ENCODE measurements at places on chromosomes 2 and 18. TPM values are rescaled to one million over a fixed set of nuclear protein-coding genes. Genes with fewer than 3 reads are reported as not detected.

DNA sequence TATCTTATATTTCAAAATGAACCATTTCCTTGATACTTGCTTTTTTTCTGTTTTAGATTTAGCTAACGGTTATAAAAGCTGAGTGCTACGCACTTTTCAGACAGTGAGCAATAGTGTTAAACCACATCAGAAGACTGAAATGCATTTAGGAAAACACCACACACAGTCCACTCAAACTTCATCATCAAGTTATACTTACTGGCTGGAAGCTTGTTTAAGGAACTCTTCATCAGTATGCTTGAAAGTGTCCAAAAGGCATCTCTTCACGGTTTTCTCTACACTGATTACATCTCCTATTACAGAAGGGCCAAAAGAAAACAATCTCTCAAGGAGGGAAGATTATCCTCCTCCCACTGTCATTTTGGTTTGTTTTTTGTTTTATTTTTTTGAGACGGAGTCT is 19.7 kb downstream of the ILKAP start:
- DNase-seq, result no peak

DNA sequence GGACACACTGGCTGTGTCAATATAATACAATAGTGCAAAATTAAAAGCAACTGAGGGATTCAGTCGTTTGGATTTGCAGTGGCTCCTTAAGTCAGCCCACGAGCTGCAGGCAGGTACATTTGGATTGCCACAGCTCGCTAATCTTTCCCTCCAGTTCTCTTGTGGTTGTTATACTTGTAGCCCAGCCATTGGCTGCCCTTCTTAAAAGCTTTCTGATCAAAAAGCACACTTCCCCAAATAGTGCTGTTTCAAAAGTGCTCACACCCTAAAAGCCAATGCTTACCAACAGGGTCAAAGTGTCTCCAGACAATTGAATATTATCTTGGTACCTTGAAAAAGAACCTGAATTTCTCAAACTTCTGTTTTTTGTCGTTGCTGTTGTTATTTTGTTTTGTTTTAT is 404.7 kb upstream of the FAM98A start:
- DNase-seq, result no peak

DNA sequence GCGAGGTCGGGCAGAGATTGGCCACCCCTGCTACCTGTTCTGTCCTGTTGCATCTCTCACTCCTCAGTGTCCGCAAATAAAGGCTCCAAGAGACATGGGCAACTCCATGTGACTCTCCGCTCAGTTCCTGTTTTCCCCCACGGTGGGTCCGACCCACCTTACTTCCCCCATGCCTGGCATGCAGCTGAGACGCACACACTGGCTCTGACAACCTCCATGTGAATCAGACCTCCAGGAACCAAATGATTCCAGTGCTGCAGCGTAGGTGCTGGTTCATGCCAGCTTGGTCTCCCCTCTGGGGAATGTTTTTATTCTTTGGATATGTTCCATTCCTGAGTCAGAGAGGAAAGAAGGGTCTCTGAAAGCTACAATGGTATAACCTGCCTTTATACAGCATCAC is 221.5 kb downstream of the SH3RF3 start:
- no peak for DNase-seq

The SPC25 gene
- total RNA-seq, result 0.74 TPM

- DNase-seq, result no peak
These were observed 645.0 kb downstream of the IRS1 start for GRCh38 chr2:226154610-226155009.

GRCh38 chr18:8996771-8997432 is 105.6 kb upstream of the NDUFV2 start:
- DNase-seq, result no peak

The IL37 gene
- total RNA-seq, result 155 TPM

The TLX2 gene
- not detected for total RNA-seq

The LYPD6B gene
- 73.9 TPM for total RNA-seq

- DNase-seq, result no peak
These were observed 4.8 kb upstream of the ITPRIPL1 start for GRCh38 chr2:96320326-96320725.

DNA sequence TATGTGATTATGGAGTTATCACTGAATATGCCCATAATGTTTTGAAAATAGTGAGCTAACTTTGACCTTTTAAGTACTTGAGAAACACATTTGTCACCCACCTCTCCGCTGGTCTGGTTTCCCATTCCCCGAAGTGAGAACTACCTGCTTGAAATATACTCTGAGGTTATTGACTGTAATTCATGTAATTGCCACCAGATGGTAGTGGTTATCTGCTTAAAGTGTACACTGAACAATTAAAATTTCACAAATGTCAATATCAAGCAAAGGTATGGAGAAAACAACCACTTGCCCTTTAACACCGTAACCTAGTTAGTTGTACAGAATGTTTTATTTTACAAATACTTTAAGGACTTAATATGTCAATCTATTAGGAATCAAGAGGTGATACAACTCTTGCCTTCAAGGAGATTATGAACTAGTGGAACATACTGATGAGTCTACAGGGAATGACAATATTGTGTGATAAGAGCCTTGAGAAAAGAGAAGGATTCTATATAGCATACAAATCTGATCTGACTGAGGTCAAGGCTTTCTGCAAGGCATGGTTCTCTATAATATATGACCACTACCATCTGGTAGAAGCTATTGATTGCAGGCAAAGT is 316.8 kb upstream of the KCNH7 start:
- no peak for DNase-seq

DNA sequence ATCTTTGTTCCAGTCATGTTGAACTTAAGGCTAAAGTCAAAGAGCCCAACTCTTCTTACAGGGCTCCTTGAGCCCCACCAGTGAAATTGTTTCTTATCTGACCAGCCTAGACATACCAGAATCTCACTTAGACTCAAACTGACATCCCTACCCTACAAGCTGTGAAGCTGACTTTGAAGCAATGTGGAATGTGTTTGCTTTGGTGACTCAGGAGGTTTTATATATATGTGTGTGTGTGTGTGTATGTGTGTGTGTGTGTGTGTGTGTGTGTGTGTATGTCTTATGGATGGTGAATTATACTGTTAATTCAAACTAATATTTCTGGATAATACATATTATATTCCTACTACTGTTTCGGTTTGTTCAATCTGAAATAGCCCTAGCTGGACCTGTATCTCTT is 67.3 kb downstream of the CAMKMT start:
- DNase-seq, result no peak

The KCNG3 gene
- total RNA-seq, result 0.88 TPM

DNA sequence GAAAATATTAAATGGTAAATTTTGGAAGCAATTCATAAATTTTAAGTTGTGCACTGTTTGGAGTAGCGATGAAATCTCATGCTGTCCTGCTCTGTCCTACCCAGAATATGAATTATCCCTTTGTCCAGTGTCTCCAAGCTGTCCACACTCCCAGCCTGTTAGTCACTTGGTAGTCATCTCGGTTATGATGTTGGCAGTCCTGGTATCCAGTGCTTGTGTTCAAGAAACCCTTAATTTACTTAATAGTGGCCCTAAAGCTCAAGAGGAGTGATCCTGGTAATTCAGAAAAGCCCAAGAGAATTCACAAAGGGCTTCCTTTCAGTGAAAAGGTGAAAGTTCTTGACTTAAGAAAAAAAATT is 71.8 kb upstream of the STAM2 start:
- no peak for DNase-seq

DNA sequence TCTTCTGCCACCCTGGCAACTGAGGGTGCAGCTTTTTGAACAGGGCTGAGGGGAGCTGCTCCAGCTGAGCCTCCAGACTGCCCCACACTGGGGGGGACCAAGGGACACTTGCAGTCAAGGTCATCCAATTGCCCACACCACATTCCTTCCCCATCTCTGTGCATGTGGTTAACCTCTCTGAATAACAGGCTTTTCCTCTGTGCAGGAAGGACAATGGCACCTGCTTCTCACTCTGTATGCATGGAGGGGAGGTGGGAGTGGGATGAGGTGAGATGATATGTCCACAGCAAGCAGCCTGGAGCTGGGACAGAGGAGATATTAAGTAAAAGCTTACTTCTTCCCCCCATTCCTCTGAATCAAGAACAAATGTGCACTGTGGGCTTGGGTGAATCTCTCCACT is 39.1 kb upstream of the TEX51 start:
- peak; percentile 50 for DNase-seq

- DNase-seq, result no peak
These were observed 35.9 kb downstream of the NCK2 start for GRCh38 chr2:105780606-105781005.
